ENCODE measurements at places on chromosomes 7 and 10.

DNA sequence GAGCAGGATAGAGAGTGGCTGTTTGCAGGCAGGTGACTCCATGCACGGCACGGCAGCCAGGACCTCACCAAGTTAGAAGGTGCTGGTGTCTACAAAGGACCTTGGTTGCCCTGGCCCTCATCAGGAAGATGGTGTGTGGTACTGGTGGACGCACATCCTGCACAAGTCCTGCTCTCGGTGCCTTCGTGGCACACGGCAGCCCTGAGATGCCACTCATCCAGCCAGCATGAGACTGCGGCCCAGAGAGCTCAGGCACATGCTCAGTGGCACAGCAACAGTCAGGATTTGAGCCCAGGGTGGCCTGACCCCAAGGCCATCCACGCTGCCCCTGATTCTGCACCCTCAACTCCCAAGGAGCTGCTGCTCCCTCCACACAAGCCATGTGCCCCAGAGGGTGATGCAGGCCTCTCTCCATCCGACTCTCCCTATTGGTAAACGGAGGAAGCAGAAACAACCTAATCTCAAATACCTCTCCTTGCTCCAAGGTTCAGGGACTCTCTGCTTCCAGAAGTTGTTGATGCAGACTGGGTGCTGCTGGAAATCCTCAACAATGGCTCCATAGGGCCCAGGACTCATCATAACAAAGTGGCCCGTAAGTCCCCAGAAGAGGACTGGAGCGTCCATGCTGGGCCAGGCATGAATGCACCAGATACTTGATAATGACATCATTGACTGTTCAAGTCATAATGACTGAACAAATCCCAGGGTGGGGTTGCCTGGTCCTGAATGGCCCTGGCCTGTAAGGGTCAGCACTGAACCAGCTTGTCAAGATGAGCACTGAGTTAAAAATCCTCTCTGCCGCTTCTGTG is 93.6 kb downstream of the ARHGAP22 start:
- no peak for DNase-seq

GRCh38 chr7:73865738-73866445 is 4.9 kb downstream of the TMEM270 start:
- DNase-seq, result no peak

- no peak for DNase-seq
Measured at GRCh38 chr10:119705434-119705831, 20.4 kb upstream of the INPP5F start.

DNA sequence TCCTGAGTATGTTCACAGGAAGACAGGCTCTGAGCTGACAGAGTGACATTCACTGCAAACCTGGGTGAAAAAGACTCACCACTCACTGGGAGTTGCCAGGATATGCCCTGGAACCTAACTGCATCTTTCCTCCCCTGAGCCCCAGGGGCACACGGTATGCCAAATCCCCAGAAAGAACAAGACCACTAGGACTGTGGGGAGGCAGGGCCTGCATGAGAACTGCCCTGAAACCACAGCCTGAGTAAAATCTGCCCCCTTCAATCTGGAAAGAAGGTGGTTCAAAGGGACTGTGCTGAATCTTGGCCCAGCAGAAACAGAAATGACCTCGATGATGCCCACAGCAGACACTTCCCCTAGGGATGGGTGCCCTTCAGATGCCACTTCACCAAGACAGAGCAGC is 6.5 kb downstream of the FAM53B start:
- DNase-seq, result no peak

GRCh38 chr7:2350861-2351260 is 3.8 kb upstream of the EIF3B start:
- no peak for DNase-seq

GRCh38 chr10:132570265-132570664 is 32.7 kb downstream of the INPP5A start:
- no peak for DNase-seq

Measured in stimulated activated CD4-positive, alpha-beta T cell treated with anti-CD3 and anti-CD28 coated beads, Interleukin-1b, Interleukin-23, amount 100 ng/mL, for 24 hours (primary cell).